NCI-H2029 (cell line): ENCODE measurements at places on chromosomes 12 and 14.

GRCh38 chr12:61232040-61232439, 1028.2 kb upstream of the USP15 start:
- no peak for DNase-seq

- no peak for DNase-seq
These were observed 41.1 kb downstream of the GRIP1 start for GRCh38 chr12:66637699-66638301.

GRCh38 chr12:129873111-129873832, 30.6 kb downstream of the TMEM132D start:
- DNase-seq, result no peak

DNA sequence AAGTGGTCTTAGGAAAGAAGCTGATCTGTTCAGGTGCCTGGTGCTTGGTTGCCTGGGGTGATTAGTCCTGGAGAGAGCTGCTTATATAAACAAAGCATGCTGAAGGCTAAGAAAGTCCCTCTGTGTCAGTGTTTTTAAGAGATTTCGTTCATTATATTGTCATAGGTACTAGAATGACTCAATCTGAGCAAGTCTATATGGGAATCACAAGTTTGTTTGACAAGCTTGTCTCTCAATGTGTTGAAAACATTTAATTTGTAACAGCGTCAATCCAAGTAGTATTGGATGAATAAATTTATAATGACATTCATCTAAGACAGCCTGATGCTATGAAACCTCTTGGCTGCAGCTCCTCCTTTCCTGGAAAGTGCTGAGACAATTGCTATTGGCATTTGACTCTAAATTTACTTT, 256.3 kb downstream of the TMTC2 start:
- DNase-seq, result no peak

GRCh38 chr12:79071498-79071897, 206.9 kb downstream of the SYT1 start:
- DNase-seq, result no peak
